Hair follicle dermal papilla cell (primary cell): ENCODE measurements at places on chromosomes 5 and 9. TPM values are rescaled to one million over a fixed set of nuclear protein-coding genes. Genes with fewer than 3 reads are reported as not detected.

The CHD1 gene
- 39.3 and 44.5 TPM in 2 replicates for total RNA-seq

The DDX46 gene
- total RNA-seq, result 13.8 and 19.3 TPM in 2 replicates

The GRHPR gene
- total RNA-seq, result 151 and 195 TPM in 2 replicates

The ABHD17B gene
- total RNA-seq, result 30.3 and 31.7 TPM in 2 replicates

The CARTPT gene
- not detected in 2 replicates for total RNA-seq

The CYFIP2 gene
- total RNA-seq, result 2.9 and 7.9 TPM in 2 replicates

The C9 gene
- total RNA-seq, result 0.16 and 0.24 TPM in 2 replicates

The EDIL3 gene
- 70.1 and 120 TPM in 2 replicates for total RNA-seq

The IL4 gene
- not detected in 2 replicates for total RNA-seq

The LCN9 gene
- not detected in 2 replicates for total RNA-seq

The UBAC1 gene
- total RNA-seq, result 23.2 and 23.8 TPM in 2 replicates

The STARD4 gene
- 125 and 143 TPM in 2 replicates for total RNA-seq

The GEMIN5 gene
- total RNA-seq, result 15.1 and 21.6 TPM in 2 replicates

The TAF1L gene
- not detected in 2 replicates for total RNA-seq

The OR1J4 gene
- 0.49 TPM in 1 of 2 replicates, not detected in the other for total RNA-seq

The MVB12B gene
- 5.8 and 8.6 TPM in 2 replicates for total RNA-seq

The ABO gene
- not detected in 2 replicates for total RNA-seq

The SLCO6A1 gene
- not detected in 2 replicates for total RNA-seq

The PCDHB7 gene
- total RNA-seq, result 1.1 and 2.1 TPM in 2 replicates

The UBE2QL1 gene
- total RNA-seq, result under 0.01 and 0.12 TPM in 2 replicates

The EQTN gene
- total RNA-seq, result 0.16 TPM in 1 of 2 replicates, not detected in the other
